ENCODE measurements at places on chromosomes 7 and 10.

GRCh38 chr10:396107-396506, 260.9 kb downstream of the ZMYND11 start:
- DNase-seq: no peak

DNA sequence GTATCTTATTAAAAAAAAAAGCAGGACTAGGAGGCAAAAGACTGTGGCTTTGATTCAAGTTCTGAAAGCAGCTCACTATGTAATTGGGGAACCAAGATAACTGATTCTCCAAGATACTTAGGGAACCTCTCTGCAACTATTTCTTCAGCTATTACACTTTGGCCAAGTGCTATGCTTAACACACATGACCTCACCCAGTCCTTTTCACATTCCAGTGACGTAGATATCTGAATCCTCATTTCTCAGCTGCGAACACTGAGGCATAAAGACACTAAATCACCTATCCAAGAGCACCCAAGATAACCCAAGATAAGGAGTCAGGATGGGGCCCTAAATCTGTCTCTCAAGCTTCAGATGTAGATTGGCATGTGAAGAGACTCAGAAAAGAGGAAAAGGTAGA, 133.6 kb downstream of the GLI3 start:
- no peak for DNase-seq

DNA sequence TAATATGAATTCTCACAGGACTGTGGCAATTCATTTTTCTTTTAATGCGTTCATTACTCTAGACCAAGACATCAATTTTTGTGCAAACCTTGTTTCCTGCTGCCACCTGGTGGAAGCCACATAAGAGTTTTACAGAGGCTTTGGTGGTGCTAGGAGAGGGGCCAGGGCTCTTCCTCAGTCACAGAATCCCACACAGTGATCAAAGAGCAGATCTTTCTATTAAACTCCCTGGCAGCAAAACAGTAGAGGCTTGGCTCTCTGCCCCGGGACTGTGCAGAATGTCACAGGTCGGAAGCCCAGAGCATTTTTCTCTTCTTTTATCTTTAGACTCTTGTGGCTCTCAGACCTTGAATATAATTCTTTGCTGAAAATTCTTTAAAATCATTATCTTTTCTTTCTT, 506.4 kb upstream of the C7orf33 start:
- peak; percentile 58 for DNase-seq

DNA sequence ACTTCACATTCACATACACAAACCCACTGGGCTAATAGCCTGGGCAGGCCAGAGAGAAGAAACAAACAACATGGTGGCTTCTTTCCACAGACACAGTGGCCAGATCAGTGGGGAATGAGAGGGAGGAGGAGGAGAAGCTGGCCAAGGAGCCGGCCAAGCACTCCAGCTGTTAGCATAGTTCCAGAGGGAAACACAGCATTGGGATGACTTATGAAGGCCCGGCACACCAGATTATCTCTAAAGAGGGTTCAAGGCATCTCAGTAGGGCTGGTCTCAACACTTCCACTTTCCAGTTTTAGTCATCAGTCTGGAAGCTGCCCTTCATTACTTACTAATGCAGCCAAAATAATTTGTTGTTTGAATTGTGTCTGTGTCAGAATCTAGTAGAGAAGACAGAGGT, 42.1 kb upstream of the GPR26 start:
- DNase-seq: no peak

GRCh38 chr10:124249196-124249595, 155.8 kb upstream of the CHST15 start:
- no peak for DNase-seq

GRCh38 chr7:48899932-48900331, 24.4 kb upstream of the CDC14C start:
- no peak for DNase-seq

DNA sequence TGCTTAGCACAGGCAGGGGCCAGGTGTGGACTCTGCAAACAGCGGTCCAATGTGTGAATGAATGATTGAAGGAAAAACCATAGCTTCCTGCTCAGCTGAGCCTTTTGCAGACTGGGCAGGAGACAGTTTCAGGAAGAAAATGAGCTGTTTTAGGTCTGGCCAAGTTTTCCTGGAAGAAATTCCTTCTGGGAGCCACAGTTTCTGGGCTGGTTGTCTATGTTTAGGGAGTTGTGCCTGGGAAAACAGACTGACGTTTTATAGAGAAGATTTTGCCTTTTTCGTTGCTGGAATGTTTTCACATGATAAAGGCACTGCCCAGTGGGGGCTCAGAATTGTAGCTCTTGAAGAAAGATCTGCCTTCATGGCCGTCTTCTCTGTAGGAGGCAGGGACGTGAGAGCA, 255.1 kb downstream of the CCSER2 start:
- DNase-seq: no peak

GRCh38 chr7:16755397-16755796, 1.8 kb downstream of the TSPAN13 start:
- DNase-seq: no peak

DNA sequence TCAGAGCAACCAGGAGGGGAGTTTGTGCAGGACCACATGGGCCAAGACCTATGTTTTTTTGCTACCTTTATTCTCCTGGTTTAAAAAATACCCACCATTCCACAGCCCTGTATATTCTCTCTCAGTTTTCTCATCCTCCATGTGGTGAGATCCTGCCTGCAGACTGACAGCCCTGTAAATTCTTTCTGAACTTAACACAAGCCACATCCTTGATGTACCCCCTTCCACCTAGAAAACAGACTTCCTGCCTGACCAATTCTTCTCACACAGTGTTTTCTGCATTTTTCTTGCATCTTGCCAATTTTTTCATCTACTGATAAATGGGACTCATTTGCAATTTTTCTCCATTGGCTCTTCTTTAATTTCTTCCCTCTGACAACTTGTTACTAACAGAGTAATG, 78.4 kb downstream of the INSYN2A start:
- DNase-seq: no peak

DNA sequence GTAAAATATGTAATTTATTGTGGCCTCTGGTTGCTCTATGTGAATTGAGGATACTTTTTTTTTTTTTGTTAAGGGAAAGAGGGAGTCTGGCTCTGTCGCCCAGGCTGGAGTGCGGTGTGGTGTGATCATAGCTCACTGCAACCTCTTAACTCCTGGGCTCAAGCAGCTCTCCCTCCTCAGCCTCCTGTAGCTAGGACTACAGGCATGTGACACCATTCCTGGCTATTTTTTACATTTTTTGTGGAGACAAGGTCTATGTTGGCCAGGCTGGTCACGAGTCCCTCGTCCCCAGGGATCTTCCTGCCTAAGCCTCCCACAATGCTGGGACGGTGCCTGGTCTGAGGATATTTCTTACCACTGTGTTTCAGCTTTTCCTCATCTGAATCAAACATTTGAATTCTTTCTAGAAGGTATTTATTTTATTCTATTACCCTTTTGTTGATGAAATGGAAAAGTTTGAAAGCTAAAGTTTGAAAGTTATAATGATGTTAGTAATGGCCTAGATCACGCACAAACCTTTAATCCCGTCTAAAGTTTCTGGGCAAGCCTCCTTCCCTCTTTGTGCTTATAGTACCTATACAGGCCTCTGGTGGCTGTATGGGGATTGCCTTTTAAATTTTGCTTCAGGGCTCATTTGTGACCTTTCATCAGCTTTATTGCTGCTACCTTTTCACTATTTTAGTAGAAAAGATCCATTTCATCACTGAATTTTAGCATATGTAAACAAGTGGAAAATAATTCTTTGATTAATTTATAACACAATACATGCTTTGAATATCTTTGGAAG, 2.0 kb downstream of the IFRD1 start:
- peak; percentile 54 for DNase-seq

DNA sequence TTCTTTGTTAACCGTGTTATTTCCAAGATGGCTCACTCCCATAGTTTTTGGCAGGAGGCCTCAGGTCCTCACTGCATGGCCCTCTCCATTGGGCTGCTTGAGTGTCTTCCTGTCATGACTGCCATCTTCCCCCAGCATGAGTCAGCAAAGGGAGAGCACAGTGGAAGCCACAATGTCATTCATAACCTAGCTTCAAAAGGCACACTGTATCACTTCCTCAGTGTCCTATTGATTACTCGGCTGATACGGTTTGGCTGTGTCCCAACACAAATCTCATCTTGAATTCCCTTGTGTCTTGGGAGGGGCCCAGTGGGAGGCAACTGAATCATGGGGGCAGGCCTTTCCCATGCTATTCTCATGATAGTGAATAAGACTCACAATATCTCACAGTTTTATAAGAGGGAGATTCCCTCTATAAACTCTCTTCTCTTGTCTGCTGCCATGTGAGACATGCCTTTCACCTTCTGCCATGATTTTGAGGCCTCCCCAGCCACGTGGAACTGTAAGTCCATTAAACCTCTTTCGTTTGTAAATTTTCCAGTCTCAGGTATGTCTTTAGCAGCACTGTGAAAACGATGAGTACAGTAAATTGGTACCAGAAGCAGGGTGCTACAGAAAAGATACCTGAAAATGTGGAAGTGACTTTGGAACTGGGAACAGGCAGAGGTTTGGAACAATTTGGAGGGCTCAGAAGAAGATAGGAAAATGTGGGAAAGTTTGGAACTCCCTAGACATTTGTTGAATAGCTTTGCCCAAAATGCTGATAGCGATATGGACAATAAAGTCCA, 106.5 kb downstream of the PRLHR start:
- DNase-seq: no peak

- DNase-seq: no peak
Observed at GRCh38 chr7:101845974-101846373, 28.5 kb downstream of the CUX1 start.

GRCh38 chr7:40530292-40530691, 395.5 kb downstream of the SUGCT start:
- no peak for DNase-seq

GRCh38 chr7:129368389-129368986, 65.7 kb upstream of the STRIP2 start:
- DNase-seq: no peak

- no peak for DNase-seq
Observed at GRCh38 chr10:76839276-76839675, 798.3 kb downstream of the KCNMA1 start.

GRCh38 chr10:48740988-48741387, 56.3 kb downstream of the WDFY4 start:
- DNase-seq: no peak

GRCh38 chr7:34452363-34452762, 205.7 kb upstream of the NPSR1 start:
- no peak for DNase-seq

DNA sequence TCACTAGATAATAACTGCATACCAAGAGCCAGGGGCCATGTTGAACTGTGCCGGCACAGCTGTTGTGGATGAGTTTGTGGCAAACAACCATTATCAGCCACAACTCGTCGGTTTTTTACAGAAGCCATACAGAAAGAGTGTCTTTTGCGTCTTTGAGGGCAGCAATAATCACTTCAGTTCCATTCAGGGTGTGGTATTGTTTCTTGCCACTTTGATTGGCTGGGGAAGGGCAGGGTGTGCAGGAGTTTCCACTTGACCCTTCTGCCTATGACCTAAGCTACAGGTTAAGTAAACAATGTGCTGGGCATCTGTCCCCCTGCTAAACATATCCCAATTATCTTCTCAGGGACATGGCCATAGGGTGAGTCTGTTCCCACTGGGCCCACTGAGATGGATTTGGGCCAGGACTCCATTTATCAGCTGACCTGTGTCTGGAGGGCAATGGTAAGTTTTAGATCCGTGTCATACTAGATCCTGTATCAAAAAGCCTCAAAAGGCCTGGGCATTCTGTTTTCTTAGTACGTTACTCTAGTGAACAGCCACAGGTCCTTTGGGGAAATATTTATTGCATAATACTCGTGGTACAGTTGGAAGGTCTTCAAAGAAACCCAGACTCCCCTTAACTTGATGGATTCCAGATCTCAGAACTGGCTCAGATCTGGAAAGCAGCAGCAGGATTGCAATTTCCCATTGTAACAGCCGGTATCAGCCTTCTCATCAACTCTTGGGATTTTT, 15.9 kb downstream of the ZNF3 start:
- DNase-seq: no peak

- DNase-seq: no peak
Observed at GRCh38 chr10:113236998-113237397, 287.0 kb downstream of the TCF7L2 start.

- DNase-seq: no peak
Observed at GRCh38 chr10:111278266-111278665, 201.4 kb downstream of the ADRA2A start.

- no peak for DNase-seq
Observed at GRCh38 chr7:158538156-158538946, 49.3 kb downstream of the PTPRN2 start.

DNA sequence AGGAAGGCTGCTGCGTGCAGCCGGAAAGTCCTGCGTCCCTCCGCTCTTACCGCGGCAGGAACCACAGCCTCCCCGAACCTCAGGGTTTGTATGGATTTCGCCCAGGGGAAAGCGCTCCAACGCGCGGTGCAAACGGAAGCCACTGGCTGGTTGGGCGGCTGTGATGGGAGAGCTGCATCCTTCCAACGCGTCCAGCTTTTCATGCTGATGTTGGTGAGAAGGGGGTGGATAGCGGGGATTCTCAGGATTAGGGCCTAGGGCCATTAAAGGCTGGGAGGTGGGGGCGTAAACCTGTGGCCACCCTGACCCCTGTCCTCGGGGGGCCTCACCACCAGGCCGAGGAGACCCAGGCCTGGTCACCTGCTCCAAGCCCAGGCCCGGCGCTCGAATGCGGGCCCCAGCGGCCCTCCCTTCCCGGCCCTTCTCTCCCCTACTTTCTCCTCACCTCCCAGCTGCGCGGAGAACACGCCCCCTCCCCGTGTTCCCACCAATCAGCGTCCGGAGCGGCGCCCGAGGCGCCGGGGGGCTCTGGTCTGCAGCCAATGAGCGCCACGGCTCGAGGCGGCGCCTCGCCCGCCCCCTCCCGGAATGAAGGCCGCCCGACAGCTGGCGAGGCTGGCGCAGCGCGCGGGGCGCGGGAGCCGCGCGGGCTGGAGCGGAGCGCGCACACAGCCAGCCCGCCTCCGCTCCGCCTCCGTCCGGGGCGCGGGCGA, 458 bp upstream of the NANOS1 start:
- DNase-seq: peak; percentile 78

DNA sequence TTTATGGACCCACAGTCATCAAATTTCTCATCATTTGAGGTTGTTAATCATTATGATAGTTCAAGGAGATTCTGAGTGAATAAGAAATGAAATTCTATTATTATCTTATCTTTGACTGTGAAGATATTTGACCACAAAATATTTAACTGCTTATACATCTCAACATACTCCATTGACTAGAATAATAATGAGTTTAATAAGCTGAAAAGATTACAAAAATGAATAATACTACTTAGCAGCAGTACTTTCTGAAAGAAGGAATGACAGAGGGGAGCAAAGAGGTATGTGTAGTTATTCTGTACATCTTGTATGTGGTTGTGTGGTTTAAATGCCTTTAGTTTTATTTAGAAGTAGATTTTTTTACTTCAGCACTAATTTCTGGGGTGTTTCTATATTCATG, 214.2 kb downstream of the PRKG1 start:
- DNase-seq: no peak

DNA sequence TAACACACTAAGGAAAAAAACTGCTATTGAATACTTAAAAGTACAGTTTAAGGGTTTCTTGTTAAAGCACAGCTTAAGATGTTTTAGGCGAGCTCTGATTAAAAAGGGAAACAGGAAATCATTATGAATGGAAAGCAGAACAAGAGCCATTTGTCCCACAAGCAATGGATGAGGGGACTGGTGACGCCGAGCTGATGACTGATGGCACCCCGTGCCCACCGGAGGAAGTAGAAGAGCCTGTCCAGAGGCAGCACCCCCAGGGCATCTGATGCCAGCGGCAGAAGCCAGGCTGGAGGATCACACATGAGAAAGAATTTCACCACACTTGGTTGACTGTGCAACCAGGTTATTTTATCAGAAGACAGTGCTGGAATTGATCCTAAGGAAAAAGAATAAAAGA, 15.0 kb upstream of the INSIG1 start:
- DNase-seq: no peak

- DNase-seq: no peak
Observed at GRCh38 chr10:68296843-68297663, 34.8 kb upstream of the HNRNPH3 start.
